CD4-positive, alpha-beta T cell treated with Interleukin-17A for 4 hours (primary cell): ENCODE measurements at places on chromosomes 3 and 15.

GRCh38 chr3:148847351-148847750, 17.7 kb upstream of the CPA3 start:
- no peak for DNase-seq

- no peak for DNase-seq
Observed at GRCh38 chr3:132231633-132232032, 85.6 kb upstream of the ACP3 start.

DNA sequence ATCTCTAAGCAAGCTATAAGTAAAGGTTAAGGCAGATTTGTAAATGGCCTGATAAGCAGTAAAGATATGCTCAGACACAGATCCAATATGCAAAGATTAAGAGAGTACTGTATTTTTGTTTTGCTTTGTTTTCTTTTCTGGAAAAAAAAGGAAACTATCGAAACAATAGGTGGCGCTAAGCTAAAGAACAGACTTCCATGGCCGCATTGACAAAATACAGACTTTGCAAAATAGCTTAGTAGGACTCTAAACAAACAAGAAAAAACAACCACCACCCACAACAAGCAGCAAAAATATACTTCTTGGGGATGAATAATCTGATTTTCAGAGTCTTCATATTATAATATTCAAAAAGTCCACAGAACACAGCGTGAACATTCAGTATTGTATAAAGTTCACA, 758.4 kb upstream of the ROBO1 start:
- DNase-seq = no peak

GRCh38 chr3:33001889-33002288, 50.4 kb downstream of the CCR4 start:
- DNase-seq = no peak

DNA sequence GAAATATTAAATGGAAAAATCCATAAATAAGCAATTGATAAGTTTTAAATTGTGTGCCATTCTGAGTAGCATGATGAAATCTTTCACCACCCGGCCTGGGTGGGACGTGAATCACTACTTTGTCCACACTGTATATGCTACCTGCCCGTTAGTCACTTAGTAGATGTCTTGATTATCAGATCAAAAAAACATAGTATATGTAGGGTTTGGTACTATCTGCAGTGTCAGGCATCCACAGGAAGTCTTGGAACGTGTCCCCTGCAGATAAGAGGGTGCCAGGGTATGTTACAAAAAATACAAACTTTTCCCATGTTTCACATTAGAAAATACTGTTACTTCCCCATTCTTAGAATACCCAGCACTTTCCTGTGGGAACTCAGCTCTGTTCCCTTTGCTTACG, 35.2 kb downstream of the FAM81A start:
- no peak for DNase-seq

DNA sequence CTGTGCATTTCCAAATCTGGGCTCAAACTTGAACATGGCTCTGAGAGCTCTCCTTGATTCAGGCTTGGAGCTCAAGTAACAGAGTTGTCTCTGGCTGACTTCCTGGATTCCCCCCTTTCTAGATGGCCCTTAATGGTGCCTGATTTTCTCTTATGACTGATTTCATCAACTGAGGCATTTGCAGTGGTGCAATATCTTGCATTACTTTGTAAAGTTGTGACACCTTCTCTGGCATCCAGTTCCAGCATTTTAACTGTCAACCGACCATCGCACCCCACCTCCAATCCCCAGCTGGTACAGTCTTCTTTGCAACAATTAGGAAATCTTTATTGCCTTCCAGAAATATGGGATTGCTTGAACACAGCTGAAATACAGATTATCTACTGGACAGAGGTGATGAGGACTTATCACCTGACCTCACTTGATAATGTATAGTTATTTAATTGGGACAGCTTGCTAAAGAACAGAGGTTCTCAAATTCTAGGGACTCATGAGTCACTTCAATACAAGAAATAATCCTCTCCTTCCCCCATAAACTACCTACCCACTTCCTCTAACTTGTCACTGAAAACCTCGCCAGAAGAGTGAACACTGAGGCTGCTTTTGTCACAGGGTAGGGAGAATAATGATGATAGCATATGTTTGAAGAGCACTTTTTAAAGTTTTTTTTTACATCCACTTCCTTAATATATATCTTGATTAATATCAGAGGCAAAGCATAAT, 41.8 kb downstream of the FILIP1L start:
- no peak for DNase-seq

DNA sequence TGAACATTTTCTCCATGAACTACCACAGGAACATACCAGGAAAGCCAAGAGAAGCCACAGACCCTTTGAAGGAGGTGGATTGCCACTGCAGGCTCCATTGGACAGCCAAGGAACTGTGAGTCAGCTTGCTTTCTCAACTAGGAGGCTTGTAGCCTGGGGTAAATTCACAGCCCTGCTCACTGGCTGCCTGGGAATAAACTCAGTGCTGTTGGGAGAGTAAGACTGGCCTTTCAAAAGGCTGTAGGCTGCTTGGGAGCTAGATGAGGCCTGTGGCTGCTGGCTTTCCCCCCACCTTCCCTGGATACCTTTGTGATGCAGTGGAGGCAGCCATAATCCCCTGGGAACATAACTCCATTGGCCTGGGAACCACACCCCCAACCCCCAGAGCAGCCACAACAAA, 223.5 kb upstream of the RBMS3 start:
- DNase-seq = no peak

GRCh38 chr3:7503431-7503830, 642.5 kb downstream of the GRM7 start:
- no peak for DNase-seq

DNA sequence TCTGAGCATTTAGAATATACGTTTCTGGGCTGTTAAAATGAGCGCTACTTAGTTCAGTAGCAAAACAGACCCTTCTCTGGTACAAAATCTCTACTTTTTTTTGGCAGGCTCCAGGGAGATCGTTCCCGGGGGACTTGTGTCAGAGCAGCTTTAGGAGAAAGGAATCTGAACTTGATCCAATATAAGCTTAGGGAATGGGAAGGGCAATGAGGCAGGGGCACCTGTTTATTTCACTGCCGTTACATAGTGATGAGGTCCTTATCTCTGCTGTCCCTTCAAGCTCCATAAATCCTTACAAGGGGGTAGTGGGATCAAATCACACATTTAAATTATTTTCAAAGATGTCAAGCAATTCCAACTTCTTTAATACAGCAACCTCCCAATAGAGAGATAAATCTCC, 128.7 kb upstream of the BNIP2 start:
- no peak for DNase-seq

DNA sequence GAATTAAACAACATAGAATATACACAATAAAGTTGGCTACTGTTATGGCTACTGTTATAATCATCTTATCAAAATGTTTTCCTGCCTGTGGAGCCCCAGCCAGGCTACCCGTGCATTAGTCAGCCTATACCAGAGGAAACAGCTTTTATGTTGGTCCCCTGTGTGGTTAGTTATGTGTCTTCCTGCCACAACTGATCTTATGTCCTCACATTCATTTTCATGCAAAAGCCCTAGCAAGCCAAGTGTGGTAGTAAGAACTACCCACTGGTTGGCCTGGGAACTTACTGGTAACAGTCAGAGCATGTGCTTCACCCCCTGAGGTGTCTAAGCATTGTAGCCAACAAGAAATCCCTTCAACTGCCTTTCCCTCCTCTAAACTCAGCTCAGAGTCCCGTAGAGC, 21.8 kb downstream of the MGLL start:
- DNase-seq = no peak

GRCh38 chr15:82810061-82810889, 847 bp downstream of the WHAMM start:
- peak; percentile 47 for DNase-seq

DNA sequence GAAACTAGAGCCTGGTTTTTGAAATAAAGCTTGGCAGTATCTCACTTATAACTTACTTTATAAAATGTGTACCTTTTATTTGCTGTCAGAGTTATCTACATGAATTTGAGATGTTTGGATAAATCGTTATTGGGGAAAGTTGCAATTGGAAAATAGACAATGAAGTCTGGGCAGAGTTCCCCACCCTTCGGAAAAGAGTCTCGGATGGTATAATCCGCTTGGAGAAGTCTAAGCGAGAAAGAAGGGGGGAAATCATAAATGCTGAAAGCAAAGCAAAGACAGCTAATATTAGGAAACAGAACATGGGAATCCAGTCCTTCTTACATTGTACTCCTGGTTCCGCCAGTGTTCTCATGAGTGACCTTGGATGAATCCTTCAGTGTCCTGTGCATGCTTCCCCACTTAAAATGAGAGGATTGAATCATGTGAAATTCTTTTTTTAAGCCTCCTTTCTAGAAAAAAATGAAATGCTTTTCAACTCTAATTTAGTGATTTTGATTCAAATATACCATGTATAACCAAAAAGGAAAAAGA, 162.4 kb downstream of the ATG7 start:
- no peak for DNase-seq

- peak; percentile 71 for DNase-seq
Observed at GRCh38 chr3:142993958-142994442, 7.4 kb upstream of the U2SURP start.

- no peak for DNase-seq
Observed at GRCh38 chr15:62519900-62520299, 354.8 kb upstream of the C2CD4B start.

DNA sequence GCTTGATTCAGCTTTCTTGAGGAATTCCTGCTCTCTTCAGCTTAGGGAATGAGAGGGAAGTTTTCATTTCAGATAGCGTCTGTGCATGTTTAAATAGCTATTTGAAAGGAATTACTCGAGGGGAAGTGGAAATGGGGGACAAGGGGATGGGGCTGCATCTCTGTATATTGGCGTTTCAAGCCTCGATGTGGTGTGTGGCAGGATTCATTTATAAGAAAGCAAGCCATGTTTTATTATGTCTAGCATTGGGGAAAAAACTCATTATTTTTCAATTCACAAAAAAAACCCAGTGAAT, 1.0 kb downstream of the ATP2C1 start:
- no peak for DNase-seq

DNA sequence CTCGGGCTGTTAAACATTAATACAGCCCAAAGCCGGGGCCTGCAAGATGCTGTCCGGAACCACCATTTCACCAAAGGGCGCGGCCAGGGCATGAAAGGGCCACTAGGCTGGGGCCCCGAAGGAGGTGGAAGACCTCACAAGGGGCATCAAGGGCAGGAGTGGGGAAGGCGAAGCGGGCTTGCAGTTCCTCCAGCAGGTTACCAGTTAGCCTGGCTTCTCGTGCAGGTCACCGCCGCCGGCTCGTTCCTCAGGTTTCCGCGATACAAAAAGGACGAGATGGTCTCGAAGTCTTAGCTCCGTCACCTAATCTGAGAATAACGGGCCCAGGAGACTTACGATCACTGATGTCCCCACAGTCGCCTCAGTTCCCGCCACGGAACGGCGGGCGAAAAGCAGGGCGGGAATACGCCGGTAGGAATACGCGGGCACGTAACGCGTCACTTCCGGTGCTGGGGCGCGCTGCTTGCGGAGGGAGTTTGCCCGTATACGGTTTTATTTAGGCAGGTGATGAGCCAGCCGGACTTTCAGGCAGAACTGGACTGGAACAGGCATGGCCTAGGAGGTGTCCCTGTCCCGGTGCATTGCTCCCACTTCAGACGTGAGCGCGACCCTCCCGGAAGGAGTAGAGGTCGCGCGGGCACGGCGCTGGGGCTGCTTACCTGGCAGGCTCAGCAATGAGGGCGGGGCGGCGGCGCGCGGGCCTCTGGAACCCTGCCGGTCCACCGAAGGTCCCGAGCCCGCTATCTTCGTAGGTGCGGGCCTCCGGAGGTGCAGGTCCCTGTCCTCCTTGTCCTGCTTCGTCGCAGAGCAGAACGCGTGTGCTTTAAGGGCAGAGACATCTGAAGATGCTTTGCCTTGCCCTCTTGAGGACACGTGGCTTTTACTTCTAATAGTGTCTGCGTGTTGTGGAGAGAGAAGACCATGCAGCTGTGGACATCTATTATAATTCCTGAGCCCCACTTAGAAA, at the start of gene RFC4:
Gene RFC4, minus strand, starts transcription at position 394 of the 967 bp plus-strand sequence. CDS start 1,769 bp downstream, outside the sequence.
- DNase-seq = peak; percentile 90

GRCh38 chr3:147529551-147529950, 120.4 kb downstream of the ZIC1 start:
- DNase-seq = no peak

- DNase-seq = no peak
Observed at GRCh38 chr3:135802171-135802570, 163.4 kb upstream of the PPP2R3A start.

DNA sequence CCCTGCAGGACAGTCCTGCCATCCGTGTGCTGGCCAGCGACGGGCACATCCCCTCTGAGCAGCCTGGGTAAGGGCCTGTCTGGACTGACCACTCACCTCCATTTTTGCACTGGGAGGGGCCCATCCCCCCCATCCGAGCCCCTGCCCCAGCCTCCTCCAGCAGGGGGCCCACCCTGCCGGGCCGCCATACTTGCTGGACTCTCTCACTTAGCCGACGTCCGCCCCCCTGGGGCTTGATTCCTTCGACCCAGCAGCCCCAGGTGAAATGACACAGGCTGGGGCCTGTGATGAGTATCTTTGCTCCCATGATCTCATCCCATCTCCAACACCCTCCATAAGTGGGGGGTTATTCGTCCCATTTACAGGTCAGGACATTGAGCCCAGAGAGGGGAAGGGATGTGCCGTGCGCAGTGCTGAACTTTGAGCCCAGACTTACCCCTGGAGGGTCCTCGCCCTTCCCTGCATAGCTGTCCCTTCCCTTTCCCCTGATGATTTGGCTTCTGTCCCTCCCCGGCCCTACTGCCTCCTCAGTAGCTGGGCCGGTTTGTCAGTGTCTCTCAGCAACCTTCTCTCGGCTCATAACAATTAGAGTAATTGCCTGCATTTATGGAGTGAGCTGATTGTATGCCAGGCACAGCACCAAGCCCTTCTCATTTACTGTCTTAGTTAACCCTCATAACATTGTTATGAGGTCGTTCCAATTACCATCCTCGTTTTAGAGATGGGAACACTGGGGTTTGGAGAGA, 4.2 kb downstream of the LMAN1L start:
- no peak for DNase-seq

GRCh38 chr3:106628407-106628806, 748.8 kb upstream of the CCDC54 start:
- no peak for DNase-seq

DNA sequence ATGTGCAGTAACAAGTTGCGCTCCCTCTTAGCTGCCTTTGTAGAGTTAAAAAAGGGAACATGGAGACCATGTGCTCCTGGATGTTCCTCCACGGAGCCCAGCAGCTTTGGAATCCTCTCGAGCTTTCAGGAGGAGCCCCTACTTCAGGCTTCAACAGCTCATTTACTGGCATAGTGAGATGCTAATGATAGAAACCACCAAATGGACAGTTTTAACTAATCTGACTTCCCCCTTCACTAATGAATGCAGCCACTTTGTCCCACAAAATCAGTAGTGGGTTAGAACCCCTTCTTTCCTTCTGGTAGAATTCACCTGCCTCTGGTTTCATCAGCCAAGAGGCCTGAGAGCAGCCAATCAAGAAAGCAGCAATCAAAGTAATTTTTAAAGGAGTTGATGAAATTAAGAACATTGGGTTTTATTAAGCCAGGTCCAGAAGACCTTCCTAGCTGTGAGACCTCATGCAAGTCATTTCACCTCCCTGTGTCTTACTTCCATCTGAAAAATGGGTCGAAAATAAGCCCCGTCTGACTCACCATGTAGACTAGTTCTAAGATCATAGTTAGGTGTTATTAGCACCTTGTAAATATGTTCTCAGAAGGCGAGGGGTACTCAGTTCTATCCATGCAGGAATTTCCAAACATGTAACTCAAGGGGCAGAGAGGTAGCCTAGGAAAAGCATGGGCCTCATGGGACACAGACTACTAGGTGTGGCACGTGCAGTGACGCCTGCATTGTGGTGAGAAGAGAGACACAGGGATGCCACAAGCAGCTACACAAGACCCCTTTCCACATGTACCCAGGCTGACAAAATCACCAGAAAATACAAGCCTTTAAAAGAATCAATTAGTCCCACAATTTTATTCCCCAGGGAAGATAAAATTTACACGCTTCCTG, 179.7 kb upstream of the LPP start:
- no peak for DNase-seq

GRCh38 chr15:101445562-101446517, 43.7 kb downstream of the PCSK6 start:
- DNase-seq = no peak
